ENCODE measurements at places on chromosomes 3 and 15.

GRCh38 chr3:5388091-5388490, 200.6 kb downstream of the EDEM1 start:
- no peak for DNase-seq

GRCh38 chr15:67813104-67813634, 12.1 kb upstream of the SKOR1 start:
- DNase-seq = no peak

GRCh38 chr3:144923046-144923775, 951.6 kb downstream of the DIPK2A start:
- no peak for DNase-seq

DNA sequence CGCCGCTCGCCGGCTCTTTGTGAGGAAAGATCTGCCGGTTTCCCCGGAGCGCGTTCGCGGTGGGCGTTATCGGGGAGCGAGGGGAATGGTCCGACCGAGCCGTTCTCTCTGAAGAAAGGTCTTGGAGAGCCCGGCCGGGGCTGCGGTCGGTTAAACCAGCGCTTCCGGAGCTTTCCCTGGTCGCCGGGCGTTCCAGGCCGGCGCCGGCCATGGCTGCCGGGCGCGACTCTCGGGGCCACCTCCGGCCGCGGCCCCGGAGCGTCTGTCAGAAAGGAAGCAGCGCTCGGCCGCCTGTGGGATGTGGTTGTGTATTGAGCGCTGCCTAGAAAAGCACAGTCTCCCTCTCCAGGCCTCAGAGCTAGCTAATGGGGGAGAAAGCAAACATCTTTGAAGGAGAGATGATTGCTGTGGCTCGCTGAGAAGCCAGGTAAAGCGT, 731 bp downstream of the FYTTD1 start:
- peak; percentile 41 for DNase-seq

- DNase-seq = no peak
Observed at GRCh38 chr3:64114651-64115050, 91.4 kb upstream of the PSMD6 start.

- no peak for DNase-seq
Observed at GRCh38 chr15:69668039-69668705, 215.6 kb downstream of the RPLP1 start.

GRCh38 chr15:69701198-69701597, 248.6 kb downstream of the RPLP1 start:
- DNase-seq = no peak

- DNase-seq = no peak
Observed at GRCh38 chr3:164418414-164418813, 659.9 kb downstream of the SI start.

DNA sequence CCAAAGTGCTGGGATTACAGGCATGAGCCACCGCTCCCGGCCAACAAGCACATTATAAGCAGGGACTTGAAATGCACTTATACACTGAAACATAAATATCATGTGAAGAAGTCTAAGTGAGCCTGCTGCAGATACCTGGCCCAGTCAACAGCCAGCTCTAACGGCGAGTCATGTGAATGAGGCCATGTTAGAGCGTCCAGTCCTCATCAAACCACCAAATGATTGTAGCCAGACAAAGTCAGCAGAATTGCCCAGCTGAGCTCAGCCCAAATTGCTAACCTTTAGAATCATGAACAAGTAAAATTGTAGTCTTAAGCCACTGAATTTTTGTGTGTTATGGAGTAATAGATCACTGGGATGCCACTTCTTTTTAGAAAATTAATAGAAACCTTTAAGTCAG, 37.8 kb upstream of the UACA start:
- DNase-seq = no peak

DNA sequence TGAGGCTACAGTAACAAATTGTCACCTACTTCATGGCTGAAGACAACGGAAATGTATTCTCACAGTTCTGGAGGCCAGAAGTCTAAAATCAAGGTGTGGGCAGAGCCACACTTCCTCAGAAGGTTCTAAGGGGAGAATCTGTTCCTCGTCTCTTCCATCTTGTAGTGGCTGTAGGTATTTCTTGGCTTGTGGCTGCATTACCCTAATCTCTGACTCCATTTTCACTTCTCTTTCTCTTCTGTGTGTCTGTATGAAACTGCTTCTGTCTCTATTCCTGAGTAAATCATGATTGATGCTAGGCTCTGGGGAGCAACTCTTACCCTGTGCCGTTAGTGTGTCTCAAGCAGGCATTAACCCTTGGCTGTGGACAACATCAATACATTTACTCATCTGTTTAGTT, 164.7 kb downstream of the SQOR start:
- DNase-seq = no peak

DNA sequence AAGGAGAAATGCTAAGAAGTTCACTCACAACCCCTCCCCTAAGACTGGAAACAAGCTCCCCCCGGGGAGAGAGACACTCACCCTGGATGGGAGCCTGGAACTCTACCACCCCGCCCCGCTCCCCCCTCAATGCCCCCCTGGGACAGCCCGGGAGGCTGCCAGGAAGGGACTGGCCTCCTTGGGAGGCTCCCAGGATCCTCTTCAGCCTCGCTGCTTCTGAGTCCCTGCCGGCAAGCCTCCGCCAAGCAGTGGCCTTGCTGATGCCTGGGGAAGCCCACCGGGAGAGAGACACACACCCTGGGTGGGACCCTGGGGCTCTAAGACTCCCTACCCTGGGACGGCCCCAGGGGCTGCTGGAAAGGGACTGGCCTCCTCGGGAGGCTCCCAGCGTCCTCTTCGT, 33.4 kb downstream of the CPEB1 start:
- DNase-seq = no peak

- no peak for DNase-seq
Observed at GRCh38 chr3:73894474-73895213, 269.9 kb upstream of the PDZRN3 start.

DNA sequence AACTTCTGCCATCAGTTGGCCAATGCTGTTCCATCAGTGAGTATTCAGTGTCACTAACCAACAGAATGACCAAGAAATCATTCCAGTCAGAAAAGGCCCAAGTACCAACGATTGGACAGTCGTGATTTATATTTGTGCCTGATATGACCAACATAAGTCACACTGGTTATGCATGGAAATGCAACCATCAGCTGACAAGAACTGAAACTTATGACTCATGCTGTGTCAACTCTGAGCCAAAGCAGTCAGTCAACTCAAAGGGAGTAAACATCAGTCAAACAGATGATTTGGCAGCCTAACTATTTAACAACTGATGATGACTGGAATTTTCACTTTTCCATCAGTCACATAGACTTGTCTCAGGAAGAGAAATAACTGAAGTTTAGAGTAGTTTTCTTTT, 142.4 kb downstream of the ANXA2 start:
- peak; percentile 32 for DNase-seq

DNA sequence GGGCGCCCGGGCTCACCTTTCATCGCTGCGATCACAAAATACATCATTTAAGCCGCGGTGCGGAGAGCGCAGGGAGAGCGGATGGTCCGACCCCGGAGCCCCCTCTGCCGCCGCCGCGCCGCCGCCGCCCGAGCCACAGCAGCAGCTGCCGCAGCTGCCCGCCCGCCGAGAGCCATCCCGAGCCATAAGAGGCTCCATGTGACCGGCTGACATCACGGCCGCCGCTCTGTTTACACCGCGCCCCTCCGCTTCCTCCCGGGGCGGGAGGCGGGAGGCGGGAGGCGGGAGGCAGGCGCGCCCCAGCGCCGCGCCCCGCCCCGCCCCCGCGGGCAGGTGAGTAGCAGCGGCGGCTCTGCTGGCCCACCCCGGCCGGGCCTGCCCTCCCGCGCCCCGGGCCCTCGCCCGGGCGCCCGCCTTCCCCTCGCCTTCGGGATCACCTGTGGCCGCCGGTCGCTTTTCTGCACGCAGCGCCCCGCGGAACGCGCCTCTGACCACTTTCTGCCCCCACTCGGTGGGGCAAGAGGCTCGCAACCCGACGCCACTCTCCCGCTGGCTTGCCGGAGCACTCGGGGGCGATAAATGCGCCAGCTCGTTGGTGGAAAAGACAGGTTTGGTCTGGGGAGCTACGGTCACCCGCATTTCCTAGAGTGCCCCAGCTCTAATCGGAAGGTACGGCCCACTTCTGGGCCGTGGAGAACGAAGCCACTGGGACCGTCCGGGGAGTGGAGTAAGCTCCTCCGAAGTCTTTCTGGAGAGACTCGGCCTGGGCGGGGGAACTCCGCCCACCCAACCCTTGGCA, 113.6 kb upstream of the ICE2 start:
- peak; percentile 22 for DNase-seq

DNA sequence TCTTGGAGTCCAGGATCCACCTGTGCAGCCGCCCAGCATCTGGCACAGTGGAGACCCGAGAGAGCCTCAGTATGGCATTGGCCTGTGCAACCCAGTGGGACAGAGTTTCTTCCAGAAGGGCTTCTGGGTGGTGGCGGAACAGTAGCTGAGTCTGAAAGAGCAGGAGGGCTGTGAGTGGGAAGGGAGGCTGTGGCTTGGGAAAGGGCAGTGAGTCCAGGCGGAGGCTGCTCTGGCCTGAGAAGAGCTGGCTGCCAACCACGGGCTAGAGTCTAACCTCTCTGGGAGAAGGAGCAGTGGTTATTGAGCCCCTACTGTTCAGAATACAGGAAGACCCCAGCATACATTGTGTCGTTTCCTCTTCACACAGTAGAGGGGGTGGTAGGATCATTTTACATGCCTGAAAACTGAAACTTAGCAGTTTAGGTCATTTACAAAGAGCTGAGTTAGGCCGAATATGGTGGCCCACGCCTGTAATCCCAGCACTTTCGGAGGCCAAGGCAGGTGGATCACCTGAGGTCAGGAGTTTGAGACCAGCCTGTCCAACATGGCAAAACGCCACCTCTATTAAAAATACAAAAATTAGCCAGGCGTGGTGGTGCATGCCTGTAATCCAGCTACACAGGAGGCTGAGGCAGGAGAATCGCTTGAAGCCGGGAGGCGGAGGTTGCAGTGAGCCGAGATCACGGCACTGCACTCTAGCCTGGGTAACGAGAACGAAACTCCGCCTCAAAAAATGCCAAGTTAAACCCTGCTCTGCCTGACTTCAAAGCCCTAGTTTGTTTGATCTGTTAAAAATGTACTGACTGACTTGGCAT, 3.2 kb downstream of the AEN start:
- no peak for DNase-seq

GRCh38 chr3:13623101-13623654, 74.3 kb downstream of the FBLN2 start:
- peak; percentile 21 for DNase-seq

- DNase-seq = no peak
Observed at GRCh38 chr15:51812598-51812997, 16.9 kb upstream of the TMOD3 start.

- DNase-seq = peak; percentile 45
Observed at GRCh38 chr3:196138482-196139254, 56.8 kb upstream of the TFRC start.

DNA sequence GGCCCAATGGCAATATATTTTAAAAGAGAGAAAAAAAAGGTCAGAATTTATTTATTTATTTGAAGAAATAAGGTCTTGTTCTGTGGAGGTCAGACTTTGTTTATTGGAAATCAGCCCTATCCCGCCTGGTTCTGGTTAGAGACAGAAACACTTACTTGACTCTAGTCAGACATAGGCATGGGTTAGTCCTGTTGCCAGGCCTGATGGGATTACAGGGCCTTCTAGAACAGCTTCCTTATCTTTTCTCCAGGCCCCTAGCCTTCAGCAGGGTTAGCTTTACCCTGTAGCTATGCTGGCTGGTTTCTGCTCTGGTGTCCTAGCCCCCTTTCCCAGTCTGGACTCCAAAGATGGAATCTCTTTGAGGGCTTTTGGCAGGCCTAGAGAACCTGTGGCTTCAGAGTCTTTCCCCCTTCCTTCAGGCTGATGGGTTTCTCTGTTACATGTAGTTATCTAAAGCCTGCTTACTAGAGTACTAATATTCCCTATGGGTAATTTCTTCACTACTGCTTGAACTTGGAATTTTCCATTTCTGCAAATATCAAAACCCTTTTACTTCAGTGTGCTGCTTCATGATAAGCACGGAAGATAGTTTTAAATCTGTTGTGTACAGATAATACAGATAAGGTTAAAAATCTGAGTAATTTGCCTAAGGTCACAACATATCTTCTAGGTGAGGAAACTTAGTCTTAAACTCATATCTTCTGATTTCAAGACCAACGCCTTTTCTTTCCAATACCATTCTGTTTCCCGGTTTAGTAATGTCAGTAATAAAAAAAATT, 10.6 kb downstream of the IREB2 start:
- no peak for DNase-seq

GRCh38 chr3:9101286-9101685, 138.0 kb upstream of the RAD18 start:
- DNase-seq = no peak

GRCh38 chr3:131957511-131957910, 77.3 kb downstream of the CPNE4 start:
- DNase-seq = no peak

DNA sequence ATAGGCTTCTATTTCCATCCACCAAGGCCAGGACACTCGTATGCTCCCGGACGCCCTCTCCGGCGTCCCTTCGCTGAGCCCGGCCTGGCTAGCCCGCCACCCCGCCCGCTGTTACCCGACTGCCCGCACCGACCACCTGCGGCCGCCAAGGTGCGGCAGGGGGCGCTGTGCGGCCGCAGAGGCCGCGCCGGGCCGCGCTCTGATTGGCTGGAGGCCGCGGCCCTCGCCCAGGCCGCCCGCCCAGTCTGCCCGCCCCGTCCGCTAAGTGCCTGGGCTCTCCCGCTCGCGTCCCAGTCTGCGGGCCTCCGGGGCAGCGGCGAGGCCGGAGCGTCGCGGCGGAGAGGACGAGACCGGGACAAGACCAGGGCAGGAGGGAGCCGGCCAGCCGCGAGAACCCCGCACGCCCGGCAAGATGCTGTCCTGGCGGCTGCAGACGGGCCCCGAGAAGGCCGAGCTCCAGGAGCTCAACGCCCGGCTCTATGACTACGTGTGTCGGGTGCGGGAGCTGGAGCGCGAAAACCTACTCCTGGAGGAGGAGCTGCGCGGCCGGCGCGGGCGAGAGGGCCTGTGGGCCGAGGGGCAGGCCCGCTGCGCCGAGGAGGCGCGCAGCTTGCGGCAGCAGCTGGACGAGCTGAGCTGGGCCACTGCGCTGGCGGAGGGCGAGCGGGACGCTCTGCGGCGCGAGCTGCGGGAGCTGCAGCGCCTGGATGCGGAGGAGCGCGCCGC, at the start of gene SYNM:
Gene SYNM, plus strand, starts transcription at position 293 of the 726 bp plus-strand sequence. Its CDS starts 120 bp downstream, at position 413.
- DNase-seq = peak; percentile 46

GRCh38 chr3:151684094-151684493, 49.6 kb upstream of the AADACL2 start:
- no peak for DNase-seq

GRCh38 chr3:86282106-86282787, 708.7 kb downstream of the VGLL3 start:
- DNase-seq = no peak

DNA sequence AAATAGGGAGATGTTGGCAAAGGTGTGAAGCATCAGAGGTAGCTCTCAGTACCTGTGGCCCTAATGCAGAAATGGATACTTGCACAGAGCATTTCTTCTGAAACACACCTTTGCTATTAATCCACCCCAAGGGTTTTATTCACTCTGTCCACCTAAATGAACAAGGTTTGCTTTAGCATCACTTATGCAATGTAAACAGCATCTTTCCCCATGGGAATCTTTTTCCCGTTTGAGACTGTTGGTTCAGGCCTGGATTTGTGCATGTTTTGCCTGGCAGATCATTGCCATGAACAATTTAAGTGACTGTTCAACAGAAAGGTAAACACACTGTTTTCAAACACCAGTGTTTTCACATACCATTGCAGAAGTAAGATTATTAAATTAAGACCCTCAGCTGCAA, 508.3 kb downstream of the SOX2 start:
- no peak for DNase-seq

All from A172 (cell line).